Keratinocyte (primary cell): ENCODE measurements at places on chromosomes 11 and 22. TPM values are rescaled to one million over a fixed set of nuclear protein-coding genes. Genes with fewer than 3 reads are reported as not detected.

Gene OR5B12
- polyA plus RNA-seq = not detected in 3 replicates

Gene C11orf52
- polyA plus RNA-seq = 2.9 to 5.5 TPM (median 3.5 TPM) in 3 replicates

Gene POTEH
- not detected in 3 replicates for polyA plus RNA-seq

Gene CCDC179
- not detected in 3 replicates for polyA plus RNA-seq

Gene CYB561A3
- polyA plus RNA-seq = 42.3 to 124 TPM (median 62.3 TPM) in 3 replicates

DNA sequence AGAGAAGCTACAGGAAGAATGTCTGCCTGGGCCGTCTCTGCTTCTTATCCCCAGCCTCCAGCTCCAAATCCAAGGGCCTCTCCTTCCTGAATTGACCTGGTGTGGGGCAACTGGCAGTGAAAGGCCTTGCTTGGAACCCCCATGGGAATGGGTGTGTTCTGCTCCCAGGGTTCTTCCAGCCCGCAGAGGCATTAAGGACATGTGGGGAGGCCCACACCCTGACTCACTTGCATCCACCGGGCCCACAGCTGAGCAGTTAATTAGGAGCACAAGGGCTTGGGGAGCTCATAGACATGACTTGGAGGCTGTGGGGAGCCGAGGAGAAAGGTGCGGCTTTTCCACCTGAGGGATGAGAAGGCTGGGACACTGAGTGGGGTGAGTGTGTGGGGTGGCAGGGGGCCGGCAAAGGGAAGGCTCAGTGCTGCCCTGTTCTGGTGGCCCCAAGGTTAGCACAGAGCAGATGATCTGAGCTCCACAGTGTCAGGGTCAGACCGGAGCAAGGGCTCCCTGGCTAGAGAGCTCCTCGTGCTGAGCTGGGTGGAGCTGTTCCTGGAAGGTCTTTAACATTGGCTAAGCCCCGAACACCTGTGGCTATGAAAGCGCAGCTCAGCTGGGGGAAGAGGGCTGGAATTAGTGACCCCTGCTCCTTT, 64.5 kb upstream of the NECTIN1 start:
- DNase-seq = no peak

GRCh38 chr11:19980957-19981669, 179.2 kb downstream of the DBX1 start:
- DNase-seq = no peak

DNA sequence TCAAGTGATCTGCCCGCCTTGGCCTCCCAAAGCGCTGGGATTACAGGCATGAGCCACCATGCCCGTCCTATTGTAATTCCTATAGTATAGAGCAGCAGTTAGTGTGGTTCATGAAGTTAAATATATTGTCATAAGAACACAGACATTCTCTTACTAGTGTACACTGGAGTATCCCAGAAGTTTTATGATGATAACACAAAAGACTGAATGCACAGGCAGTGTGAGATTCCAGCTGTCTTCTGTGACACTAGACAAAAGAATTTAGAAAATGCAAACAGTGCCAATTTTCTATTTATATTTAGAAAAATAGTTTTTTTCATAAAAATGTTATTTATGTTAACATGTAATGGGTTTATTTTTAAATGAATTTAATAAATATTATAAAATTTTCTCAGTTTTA, 39.4 kb upstream of the RBX1 start:
- DNase-seq = no peak

DNA sequence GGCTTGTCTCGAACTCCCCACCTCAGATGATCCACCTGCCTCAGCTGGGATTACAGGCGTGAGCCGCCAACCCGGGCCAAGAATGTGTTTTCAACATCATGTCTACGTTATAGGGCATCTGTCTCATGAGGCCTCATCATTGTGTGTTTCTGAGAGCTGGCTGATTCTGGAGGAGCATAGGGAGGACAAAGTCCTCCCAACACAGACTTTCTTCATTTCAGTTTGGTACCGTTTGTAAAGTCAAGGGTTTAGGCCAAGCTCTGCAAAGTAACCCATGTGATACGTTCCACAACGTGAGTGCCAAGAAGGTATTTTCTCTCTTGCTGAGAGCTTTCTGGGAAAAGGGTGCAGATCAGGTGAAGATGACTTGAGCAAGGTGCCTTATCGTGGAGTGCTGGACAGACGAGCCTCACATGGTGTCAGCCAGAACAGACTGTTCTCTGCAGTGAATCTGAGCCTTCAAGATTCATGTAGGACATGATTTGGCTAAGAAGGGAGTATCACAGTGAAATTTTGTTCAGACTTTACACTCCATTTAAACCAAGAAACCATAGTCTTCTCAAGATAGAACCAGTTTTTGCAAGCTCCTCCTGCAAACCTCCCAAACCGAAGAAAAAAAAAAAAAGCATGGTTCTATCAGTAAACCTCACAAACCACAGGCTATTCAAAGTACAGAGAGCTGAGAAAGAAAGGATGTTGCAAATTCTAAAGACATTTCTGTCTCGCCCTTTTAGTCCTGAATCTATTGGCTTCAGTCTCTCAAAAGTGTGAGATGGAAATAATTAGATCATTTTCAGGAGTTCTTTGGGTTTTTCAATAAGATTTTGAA, 71.7 kb downstream of the DBX1 start:
- no peak for DNase-seq

GRCh38 chr22:48842976-48843375, 984.7 kb downstream of the BRD1 start:
- no peak for DNase-seq
